Liver (tissue), 10 donors: ENCODE measurements at places on chromosomes 6 and 20. TPM values are rescaled to one million over a fixed set of nuclear protein-coding genes. Genes with fewer than 3 reads are reported as not detected.

DNA sequence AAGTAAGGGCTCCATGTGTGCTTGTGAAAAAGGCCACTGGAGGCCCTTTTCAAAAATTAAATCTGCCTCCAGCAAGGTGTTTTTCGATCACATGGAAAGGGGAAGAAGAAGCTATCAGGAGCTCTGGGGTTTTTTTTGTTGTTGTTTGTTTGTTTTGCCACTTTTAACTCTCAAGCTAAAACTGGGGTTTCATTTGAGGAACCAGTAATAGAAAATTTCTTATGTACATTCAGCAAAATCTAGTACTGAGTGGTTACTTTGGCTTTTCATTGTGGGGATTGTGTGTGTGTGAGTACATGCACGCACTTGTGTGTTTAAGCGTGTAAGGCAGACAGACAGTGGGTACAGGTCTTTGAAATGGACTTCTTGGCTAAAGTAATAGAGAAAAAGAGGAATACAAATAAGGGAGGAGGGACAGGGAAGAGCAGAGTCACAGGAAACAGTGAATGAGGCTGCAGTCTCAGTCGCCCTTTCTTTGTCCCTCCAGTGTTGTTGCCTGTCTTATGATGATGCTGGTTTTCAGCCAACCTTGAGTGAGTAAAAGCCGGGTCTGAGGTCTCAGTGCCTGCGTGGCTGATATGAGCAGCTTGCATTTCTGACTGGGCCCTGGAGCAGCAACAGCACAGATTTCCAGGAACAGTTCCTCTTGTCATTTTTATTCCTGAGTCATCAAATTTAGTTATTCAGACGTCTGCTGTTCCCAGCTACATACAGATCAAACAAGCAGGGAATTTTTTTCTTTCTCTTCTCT is 26.2 kb downstream of the SLC16A10 start:
- no peak for DNase-seq

DNA sequence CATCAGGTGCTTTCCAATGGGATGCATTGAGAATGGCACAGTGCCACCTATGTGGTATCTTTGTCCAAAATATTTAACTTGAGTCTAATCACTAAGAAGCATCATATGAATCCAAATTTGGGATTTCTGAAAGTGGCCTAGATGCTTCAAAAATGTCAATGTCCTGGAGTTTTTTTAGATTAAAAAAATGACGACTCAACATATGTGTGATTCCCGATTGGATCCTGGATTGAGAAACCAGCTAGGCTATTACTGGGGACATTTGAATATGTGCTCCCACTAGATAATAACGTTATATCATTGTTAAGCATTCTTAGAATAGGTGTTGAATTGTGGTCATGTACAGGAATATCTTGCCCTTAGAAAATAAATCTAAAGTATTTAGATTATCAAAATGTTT is 189.2 kb downstream of the TBXT start:
- no peak for DNase-seq

DNA sequence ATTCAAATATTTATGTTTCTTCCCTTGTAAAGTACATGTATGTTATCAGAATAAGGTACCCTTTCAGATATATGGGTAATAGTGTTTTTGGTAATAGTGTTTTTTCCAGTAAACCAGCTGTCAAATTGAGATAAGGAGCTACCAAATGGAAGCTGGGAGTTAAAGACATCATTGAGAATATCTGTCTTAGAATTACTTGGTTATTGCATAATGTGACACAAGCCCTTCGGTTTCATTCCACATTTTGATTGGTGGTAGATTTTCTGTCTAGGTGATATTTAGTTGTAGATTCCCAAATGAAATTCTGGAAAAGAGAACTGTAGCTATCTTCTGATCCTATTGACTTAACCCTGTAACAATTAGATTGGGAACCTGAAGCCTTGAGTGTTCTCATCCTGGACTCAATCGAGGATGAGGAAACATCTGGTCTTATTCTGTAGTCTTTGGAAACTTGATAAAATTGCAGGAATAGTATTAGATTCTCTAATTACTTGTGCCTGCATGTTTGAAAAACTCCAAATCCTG is 75.1 kb upstream of the SYNJ2 start:
- DNase-seq, result no peak

DNA sequence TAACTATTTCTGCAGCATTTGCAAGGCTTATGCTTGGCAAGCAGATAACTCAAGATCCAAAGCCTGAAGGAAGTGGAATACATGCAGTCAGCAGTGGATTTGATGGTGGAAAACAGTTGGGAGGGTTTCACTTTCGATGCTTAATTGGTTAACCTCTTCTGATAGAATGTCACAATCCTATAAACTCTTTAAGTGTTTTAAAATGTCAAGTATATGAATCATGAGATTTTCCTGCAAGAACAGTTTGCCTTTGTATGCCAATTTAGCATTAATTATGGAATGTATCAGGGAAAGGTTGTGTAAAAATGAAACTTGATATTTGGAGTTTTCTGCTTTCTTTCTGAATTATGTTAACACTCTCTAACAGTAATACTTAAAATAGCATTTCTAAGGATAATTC is 36.6 kb downstream of the NKX2-4 start:
- DNase-seq, result no peak

DNA sequence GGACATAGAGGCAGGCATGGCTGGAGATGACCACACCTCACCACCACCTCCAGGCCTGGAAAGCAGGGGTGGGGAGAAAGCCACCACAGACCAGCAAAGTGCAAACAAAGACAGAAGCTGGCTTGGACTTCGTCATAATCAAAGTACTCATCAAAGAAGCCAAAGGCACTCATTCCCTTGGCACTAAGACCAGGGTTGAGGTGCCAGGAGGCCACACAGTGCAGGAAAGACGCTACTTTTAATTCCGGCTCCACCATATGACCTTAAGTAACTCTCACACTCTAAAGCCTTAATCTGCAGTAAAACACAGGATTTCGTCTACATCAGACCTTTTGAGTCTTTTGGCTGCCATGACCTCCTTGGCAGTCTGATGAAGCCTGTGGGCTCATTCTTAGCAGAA is 123.1 kb downstream of the HIVEP2 start:
- no peak for DNase-seq

DNA sequence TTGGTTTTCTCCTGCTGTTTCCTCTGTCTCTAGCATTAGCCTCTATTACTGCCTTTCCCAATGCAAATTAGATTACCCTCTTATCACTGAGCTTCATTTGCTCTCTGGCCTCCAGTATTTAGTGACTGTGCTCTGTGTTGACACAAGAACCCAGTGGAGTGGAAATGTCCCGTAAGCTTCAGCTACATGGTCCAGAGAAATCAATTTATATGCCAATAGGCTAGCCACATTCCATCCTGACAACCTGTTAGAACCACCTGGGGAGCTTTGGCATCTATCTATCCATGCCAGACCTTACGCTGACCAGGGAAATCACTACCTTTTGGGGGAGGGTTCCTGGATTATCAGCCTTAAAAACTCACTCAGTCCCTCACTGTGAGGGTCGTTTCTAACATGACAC is 459.6 kb downstream of the UTRN start:
- DNase-seq, result no peak

The RGS17 gene
- total RNA-seq, result 0.09 TPM

The MOG gene
- total RNA-seq, result not detected

The WFDC11 gene
- total RNA-seq, result not detected

- no peak for DNase-seq
Observed at GRCh38 chr6:157880534-157880933, 57.5 kb downstream of the SNX9 start.

The CDSN gene
- not detected for total RNA-seq

The ACTL10 gene
- total RNA-seq, result 0.50 TPM

DNA sequence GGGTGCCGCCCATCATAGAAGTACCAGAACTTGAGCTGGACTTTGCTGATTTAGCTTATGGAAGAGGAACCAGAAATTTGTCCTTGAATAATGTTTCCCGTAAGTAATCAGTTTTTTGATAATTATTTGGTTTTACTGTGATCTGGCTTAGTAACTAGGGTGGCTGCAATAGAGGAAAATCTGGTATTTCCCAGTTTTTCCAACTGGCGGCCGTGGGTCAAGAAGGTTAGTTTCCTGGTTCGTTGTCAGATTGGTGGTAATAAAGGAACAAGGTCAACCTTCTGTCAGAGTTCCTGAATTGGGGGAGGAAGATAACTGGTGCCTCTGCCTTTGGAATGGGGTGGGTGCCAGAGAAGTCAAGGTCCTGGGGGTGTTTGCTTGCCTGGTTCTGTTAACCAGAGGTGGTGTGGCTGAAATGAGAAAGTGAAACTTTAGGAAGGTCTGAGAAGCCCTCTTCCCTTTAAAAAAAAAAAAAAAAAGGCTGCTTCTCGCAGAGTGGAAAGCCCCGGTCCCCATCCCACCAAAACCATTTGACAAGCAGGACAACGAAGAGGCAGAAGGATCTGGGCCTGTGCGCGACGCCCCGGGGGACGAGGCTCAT is at the start of gene CALHM6:
Gene CALHM6, plus strand, starts transcription at position 45 of the 601 bp plus-strand sequence. Its CDS starts 555 bp downstream, at position 600.
- no peak for DNase-seq

The NOX3 gene
- total RNA-seq, result not detected

The PAK1IP1 gene
- total RNA-seq, result 8.5 TPM

- peak; percentile 55 for DNase-seq
Observed at GRCh38 chr20:34112600-34113101, 608 bp upstream of the EIF2S2 start.

The BPIFA3 gene
- not detected for total RNA-seq

The MICB gene
- total RNA-seq, result 1.8 TPM

DNA sequence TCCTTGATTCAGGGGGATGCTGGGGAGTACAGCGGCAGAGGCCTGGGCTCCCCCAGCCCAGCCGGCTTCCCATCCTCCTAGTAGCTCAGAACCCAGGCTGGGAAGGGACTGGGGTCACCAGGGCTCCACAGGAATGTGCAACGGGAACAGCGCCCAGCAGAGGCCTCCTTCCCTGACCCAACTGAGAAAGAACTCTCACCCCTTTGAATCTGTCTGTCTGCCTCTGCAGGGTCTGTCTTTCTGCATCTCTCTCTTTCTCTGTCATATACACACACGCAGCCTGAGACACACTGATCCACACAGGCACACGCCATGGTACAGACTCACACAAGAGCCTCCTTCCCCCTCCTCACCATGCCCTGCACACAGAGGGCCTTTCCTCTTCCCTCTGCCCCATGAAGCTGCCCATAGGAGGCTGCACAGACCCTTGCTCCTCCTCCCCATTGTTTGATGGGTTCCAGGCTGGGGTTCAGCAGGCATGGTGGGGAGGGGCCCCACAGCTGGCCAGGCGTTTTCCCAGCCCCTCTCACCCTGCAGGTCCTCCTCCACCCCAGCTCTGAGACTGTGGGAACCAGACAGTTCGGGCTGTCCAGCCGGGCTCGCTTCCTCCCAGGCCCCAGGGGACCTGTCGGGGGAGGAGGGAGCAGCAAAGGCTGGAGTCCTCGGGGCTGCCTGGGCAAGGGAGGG is 2.8 kb downstream of the FOXS1 start:
- DNase-seq, result no peak

The SLC44A4 gene
- total RNA-seq, result 2.4 TPM

The LCA5 gene
- 0.84 TPM for total RNA-seq

- DNase-seq, result no peak
Observed at GRCh38 chr6:16751251-16751946, 9.9 kb downstream of the ATXN1 start.

DNA sequence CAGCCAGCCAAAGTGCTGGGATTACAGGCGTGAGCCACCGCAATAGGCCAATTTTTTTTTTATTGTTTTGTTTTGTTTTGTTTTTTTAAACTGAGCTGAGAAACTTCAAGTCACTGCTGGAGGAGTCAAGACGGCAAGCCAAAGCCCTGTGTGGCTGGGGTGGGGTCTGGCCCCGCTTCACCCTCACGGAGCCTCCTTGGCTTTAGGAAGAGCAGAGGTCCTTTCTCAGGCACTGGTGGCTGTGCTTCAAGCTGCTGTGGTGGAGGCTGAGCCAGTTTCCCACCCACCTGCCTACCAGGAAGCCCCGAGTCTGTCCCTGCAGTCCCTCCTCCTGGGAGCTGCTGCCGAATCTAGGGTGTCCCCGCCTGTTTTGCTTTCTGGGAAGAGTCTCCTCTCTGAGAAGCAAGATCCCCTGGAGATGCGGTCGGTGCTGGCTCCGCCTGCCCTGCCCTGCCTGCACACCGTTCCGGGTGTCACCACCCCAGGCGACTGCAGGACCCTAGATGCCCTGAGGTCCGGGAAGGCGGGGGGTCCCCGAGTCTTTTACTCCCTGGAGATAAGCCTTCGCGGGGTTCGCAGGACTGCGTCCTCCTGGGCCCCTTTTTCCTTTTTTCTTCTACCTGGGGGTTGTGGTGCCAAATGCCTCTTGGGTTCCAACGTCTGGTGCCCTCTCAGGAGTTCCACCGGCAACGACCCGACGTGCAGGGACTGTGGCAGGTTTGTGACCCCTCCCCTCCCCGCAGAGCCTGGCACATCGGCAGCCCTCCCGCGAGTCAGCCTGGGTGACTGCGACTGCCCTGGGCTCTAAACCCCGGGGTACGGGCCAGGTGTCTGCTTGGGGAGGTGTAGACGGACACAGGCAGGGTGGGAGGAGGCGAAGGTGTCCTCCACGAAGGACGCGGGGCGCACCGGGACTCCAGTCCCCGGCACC is 100.7 kb downstream of the TAF4 start:
- DNase-seq, result no peak

- DNase-seq, result no peak
Observed at GRCh38 chr6:66962082-66962481, 1255.1 kb upstream of the EYS start.

- DNase-seq, result no peak
Observed at GRCh38 chr6:15818044-15818443, 155.2 kb upstream of the DTNBP1 start.

DNA sequence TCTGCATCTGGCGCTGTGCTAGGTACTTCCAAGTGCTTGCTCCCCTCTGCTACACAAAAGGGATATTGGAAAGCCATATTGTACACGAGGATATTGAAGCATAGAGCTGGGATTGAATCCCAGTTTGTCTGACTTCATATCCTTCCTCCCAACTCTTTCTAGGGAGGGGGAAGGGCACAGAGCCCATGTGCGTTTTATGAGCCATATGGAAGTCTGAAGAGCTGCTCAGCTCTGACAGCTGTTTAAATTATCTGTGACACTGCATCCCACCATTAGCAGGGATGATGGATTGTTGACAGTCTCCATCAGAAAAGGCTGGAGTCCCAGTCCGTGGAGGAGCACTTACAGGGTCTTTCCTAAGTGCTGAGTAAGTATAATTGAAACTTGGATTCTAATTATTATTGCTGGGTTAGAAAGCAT is 18.4 kb downstream of the TIAM2 start:
- DNase-seq, result no peak

DNA sequence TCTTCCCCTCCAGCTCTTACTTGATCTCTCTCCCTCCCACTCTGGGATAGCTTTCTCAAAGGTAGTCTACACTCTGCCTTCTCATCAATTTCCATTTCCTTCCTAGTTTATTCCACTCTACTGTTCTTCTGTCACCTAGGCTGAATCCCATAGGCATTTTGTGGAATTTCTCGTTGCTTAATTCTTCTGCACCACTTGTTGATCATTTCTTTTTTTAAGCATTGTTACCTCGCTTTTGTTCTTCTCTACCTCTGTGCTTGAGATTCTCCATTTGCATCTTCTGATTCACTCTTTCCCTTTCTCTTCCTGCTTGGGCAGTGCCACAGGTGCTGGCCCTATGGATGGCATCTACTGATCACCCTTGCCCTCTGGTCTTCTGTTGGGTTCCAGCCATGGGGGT is 567.2 kb downstream of the CDH26 start:
- DNase-seq, result no peak

GRCh38 chr6:131914967-131915751 is 36.0 kb downstream of the CCN2 start:
- DNase-seq, result peak; percentile 41

GRCh38 chr20:2299301-2299700 is 3.5 kb downstream of the TGM3 start:
- peak; percentile 46 for DNase-seq
